Stimulated activated CD8-positive, alpha-beta memory T cell treated with anti-CD3 and anti-CD28 coated beads, Interleukin-7, amount 100 ng/mL, for 1 hour (primary cell): ENCODE measurements at places on chromosomes 16 and 17.

GRCh38 chr16:71499775-71500364 is 10.7 kb upstream of the ZNF19 start:
- no peak for DNase-seq

- no peak for DNase-seq
Measured at GRCh38 chr17:72370819-72371218, 250.0 kb downstream of the SOX9 start.

DNA sequence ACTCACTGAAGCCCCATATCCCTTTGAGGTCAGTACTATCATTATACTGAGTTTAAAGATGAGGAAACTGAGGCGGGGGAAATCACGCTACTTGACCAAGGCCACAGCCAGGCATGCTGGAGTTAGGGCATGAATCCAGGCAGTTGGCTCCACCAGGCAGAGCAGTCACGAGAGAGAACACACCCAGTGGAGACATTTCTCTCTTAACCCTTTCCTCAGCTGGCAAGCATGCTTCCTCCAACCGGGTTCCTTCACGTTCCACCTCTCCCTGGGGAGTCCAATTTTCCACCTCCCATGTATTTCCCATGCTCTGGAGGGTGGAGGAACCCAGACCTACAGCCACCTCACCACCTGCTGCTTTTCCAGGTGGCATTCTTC is 32.8 kb downstream of the VAC14 start:
- no peak for DNase-seq

DNA sequence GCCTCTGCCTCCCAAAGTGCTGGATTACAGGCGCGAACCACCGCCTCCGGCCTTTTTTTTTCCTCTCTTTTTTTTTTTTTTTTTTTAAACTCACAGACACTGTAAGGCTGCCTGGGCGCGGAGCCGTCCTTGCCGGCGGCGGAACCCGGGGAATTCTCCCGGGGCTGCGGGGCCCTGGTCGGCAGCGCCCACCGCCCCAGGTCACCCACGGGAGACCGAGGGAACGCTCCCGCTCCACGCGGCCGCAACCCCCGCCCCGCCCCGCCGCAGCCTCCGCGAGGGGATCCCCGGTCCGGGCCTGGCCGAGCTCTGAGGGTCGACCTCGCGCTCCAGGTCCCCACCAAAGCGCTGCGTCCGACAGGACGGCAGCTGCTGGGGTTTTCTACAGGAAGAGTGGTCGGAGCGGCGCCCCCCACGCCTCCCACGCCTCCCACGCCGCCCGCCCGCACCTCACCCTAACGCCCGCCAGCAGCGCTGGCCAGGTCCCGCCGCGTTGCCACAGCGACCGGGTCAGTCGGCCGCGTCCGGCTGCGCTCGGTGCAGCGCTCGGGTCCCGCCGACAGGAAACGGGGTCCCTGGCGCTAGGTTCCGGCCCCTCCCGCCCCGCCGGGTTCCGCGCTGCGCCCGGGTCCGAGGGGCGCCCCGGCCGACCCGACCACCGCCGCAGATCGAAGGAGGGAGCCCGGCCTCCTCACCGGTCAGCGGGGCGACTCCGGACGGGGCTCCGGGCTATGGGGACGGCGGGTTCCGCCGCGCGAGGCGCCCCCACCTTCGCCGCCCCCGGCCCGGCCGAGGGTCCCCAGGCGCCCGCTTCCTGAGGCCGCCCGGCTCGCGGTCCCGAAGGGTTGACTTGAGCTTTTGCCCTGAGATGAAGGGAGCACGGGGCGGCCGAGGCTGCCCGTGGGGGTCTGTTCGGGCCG is at the start of gene CCDC57:
CCDC57 (minus strand) TSS at position 512 of the 920 bp plus-strand sequence. CDS start 10,898 bp downstream, outside the sequence.
- DNase-seq: no peak

GRCh38 chr16:87554754-87555427 is 47.4 kb upstream of the JPH3 start:
- no peak for DNase-seq

GRCh38 chr17:72510351-72511016 is 389.7 kb downstream of the SOX9 start:
- DNase-seq: no peak

DNA sequence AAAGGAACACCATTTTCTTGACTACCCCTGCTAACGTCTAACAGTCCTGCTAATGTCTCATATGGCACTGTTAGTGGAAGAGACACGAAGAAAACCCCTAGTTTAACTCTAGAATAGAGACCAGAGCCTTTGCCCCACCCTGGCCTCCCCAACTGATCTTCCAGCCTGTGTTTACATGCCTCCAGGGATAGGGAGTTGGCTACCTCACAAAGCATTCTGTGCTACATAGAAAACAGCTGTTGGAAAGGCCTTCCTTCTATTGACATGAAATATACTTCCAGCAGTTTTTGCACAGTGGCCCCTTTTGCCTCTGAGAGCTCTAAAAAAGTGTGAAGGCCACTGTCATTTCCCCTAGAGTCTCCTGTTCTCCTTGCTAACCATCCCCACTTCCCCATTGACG is 73.1 kb downstream of the ASIC2 start:
- no peak for DNase-seq

GRCh38 chr16:6642271-6642670 is 690.4 kb upstream of the RBFOX1 start:
- DNase-seq: no peak

- no peak for DNase-seq
Measured at GRCh38 chr16:85952197-85952596, 53.2 kb downstream of the IRF8 start.

DNA sequence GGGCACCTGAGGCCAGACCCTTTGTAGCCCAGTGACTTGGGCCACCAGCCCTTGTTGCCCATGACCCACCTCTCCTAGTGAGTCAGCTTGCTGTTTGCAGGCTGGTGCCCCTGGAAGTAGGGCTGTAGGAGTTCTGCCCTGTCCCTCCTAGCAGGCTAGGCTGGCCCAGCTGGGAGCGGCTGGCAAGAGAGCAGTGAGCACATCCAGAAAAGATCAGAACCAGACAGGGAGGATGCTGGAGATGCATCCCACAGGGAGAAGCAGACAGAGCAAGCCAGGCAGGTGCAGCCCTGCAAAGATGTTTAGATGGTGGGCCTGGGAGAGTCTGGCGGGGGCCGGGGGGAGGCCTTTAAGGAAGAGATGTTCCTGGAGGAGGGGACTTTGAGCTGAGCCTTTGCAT is 2.4 kb downstream of the SLC5A10 start:
- no peak for DNase-seq

DNA sequence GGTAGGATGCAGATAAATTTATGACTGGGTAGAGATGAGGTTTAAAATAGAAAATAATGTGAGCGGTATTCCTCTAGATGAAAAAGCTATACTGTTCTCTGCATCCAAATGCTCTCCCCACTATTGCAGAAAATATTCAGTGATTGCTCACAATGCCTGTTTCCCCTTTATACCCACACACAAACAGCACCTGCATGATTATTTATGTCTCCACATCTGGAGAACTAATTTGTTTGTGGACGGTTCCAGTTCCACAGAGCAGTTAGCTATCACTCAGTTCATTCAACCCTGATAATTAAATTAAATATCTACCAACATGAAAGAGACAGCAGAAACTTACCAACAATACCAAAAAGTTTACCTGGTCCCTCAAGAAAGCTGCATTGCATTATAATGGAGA is 800.0 kb downstream of the CDH11 start:
- no peak for DNase-seq

- no peak for DNase-seq
Measured at GRCh38 chr17:29592850-29593551, at the start of gene ANKRD13B. ANKRD13B (plus strand) TSS chr17:29593132; CDS start chr17:29593622, 490 bp downstream.

GRCh38 chr16:83051451-83051850 is 424.7 kb downstream of the CDH13 start:
- DNase-seq: no peak

DNA sequence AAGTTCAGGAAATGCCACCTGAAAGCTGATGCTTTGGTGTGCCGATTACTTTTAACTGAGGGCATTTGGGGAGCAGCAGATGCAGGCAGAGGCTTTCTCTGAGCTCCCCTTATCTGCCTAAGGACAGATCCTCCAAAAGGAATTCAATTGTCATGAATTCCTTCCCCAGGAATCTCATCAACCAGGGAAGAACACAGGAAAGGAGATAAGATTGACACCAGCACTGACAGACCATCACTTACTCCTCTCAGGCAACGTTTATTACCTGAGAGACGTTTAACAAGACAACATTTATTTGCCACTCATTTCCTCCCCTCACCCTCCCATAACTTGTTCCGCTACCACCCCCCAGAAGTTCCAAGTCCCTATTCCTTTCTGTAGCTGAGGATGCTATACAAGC is 17.6 kb upstream of the CDRT4 start:
- no peak for DNase-seq

DNA sequence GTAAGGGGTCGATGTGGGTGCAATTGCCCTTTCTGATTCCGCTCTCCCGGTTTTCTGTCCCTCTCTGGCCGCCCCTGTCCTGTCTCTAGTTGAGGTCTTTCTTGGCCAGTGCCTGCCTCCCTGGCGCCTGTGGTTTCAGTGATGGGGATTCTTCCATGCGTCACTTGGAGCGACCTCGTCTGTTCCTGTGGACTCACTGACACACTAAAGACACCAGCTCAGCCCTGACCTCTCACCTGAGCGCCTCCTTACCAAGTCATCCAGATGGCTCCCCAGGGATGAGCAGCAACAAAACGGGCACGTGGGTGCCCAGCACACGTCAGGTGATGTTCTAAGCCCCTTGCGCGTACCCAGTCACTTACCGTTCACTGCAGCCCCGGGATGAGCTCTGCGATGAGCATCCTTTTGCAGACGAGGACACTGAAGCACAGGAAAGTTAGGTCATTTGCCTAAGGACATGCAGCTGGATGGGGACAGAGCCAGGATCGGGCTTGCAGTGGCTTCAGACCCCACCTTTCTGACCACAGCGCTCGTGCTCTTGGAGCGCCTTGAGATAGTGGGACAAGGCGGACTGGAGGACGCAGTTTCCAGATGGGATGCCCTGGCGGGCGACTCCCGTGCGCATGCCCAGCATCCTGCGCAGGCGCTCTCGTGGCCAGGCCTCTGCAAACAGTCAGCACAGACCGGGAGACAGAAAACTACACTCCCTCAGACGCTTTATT is 11.5 kb upstream of the LGALS3BP start:
- no peak for DNase-seq

DNA sequence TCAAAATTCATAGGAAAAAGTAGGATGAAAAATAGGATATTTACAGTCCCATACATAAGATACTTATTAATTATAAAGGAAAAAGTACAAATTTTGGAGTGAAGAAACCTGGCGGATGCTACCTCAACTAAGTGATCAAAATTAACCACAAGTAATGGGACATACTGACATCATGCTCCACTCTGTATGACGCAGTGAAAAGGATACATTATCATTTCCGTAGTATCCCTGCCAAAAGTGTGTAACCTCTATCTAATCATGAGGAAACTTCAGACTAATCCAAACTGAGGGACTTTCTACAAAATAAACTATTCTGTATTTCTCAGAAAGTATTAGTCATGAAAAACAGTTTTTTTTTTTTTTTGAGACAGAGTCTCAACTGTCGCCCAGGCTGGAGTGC is 60.5 kb downstream of the TRIM37 start:
- no peak for DNase-seq

- DNase-seq: no peak
Measured at GRCh38 chr17:82281076-82281475, 7.6 kb upstream of the CSNK1D start.

GRCh38 chr17:17497065-17497844 is 1.1 kb upstream of the RASD1 start:
- DNase-seq: no peak

DNA sequence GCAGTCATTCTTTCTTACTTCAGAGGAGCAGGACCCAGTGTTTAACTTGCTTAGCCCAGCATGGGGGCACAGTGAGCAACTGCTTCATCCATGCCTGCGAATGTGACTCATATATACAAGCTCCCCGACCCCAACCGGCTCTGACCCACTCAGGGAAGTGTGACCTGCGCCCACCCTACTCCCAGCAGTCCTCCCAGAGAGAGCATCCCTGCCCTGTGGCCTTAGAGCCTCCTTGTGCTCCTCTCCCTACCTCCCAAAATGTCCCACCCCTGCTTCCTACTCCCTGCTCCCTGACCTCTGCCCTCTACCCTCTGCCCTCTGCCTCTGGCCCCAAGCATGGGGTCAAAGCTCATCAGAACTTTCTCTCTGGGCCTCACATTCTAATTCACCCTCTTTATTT is 46.9 kb upstream of the DLX4 start:
- no peak for DNase-seq

- no peak for DNase-seq
Measured at GRCh38 chr17:67559381-67559966, 158.3 kb upstream of the NOL11 start.

DNA sequence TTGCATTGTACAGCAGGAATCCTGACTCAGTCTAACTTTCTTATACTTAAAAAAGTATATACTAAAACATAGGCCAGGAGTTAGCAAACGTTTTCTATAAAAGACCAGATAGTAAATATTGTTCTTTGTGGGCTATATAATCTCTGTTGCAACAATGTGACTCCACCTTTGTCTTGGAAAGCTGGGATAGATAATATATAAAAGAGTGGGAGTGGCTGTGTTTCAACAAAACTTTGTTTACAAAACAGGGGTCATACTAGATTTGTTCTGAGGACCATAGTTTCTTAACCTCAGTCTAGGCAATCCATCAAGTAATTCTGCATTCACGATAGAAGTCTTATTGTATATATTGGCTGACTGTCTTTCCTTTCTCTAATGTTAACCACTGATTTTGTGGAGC is 9.0 kb upstream of the TBC1D3B start:
- no peak for DNase-seq

GRCh38 chr16:67968400-67969253 is at the start of gene SLC12A4:
SLC12A4 (minus strand) TSS chr16:67968637; CDS start chr16:67968553, 84 bp downstream.
- DNase-seq: peak; percentile 66

DNA sequence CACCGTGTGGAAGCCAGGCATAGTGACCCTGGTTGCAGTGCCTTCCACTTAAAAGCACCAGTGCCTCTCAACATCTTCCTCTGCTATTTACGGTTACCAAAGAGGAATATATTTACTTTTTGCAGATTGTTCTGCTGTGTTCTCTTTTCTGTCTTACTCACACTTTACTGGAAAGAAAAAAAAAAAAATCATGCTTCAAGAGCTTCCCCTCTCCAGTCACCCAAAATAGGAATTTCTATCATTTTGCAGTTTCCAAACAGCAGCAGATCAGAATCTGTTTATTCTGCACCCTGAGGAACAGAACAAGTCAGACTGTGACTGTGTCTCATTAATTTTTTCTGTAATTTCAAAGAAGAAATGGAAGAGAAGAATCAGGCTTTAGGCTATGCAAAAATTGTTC is 96.1 kb downstream of the KCNJ2 start:
- DNase-seq: no peak

GRCh38 chr16:21617607-21618006 is 18.2 kb downstream of the METTL9 start:
- DNase-seq: no peak
